ENCODE measurements at places on chromosomes 4 and X.
A peak's percentile ranks its signal among the peaks of the same experiment; 100 is the strongest.

GRCh38 chr4:185265942-185266341 is 56.5 kb downstream of the SNX25 start:
- no peak for DNase-seq

- no peak for DNase-seq
These were observed 127.6 kb upstream of the HCCS start for GRCh38 chrX:10983526-10983925.

DNA sequence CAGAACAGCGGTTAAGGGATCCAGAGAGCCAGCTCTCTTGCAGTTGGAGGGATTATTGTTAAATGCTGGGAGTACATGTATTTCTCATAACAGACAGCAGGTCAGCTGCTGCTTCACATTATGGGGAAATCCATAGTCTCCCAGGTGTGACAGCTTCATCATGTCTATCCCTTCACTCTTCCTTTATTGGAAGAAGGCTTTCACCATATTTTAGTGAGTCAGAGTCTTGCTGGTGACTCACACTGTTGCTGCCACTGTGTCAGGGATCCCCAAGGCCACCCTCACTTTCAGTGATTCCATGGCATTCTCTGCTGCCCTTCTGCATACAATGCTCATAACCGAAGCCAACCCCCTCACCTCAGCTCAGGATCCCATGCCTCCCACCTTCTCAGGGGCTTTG is 32.9 kb upstream of the PAGE5 start:
- no peak for DNase-seq

- no peak for DNase-seq
These were observed 5.0 kb downstream of the XPNPEP2 start for GRCh38 chrX:129743821-129744220.

DNA sequence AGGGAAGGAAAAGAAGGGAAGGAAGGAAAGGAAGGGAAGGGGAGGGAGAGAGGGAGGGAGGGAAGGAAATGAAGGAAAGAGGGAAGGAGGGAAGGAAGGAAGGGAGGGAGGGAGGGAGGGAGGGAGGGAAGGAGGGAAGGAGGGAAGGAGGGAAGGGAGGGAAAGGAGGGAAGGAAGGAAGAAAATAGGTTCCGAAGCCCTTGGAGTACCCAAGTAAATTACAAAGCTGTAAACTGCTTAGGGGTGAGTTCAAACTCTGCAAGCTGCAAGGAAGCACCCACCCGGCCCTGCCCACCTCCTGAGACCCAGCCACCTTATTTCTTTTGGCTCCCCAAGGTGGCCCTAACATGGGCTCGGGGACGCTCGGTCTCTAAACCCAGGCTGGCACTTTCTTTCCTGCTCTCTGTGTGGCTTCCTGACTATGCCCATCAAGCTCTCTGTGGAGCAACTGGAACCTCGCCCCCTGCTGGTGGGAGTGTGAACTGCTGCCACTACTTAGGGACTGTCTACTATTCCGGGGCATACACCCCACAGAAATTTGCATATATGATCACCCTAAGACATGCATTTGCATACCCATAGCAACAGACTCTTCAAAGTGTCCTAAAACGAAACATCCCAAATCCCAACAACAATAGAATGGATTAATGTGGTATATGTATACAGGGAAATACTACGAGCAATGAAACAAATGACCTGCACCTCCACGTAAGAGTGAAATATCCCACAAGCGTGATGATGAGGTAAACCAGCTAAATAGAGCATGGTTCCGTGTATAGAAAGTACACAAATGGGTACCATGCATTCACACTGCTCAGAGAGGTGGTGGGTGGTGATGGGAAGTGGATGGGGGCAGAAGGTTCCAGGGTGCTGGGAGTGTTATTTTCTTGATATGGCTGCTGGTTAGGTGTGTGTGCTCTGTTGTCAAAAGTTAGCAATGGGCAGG is 151.7 kb upstream of the TBL1X start:
- peak; percentile 52 for DNase-seq

GRCh38 chr4:43732829-43733426 is 715.7 kb downstream of the KCTD8 start:
- DNase-seq: no peak

DNA sequence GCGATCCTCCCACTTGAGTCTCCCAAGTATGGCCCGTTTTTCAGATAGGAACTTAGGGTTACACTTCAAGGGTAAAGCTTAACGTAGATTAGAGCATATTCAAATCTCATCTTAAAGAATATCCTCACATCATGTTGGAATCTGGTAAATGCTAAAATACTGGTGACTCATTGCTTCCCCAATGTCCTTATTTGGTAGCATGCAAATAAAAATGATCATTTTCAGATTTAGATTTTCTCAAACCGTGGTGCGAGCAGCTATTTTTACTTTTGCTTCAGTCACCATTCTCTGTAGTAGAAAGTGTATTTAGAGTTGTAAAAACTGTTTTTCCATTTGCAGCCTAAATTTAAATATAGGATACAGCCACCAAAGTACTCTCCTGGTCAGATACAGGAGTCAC is 101.5 kb upstream of the MAML3 start:
- no peak for DNase-seq

DNA sequence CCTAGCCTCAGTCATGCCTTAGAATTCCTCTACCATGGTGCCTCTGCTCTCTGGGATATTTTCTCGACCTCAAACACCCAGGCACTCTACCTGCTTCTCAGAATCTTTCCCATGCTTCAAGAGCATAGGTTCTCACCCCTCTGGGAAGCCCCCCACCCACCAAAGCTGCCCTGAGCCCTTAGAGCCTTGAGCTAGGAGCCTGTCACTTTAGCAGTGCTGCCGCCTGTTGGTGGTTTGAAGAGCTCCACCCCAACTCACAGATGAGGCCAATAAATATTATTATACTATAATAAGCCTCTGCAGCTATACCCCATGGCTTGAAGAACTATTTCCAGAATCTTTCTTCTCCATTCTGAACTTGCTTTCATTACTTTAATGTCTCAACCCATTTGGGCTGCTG is 109.7 kb downstream of the RTL5 start:
- no peak for DNase-seq

- DNase-seq: no peak
These were observed 61.3 kb downstream of the HS3ST1 start for GRCh38 chr4:11367371-11367770.

- no peak for DNase-seq
These were observed 491.4 kb upstream of the ATOH1 start for GRCh38 chr4:93337196-93337595.

GRCh38 chrX:72236841-72237240 is 2.0 kb downstream of the ERCC6L start:
- no peak for DNase-seq

DNA sequence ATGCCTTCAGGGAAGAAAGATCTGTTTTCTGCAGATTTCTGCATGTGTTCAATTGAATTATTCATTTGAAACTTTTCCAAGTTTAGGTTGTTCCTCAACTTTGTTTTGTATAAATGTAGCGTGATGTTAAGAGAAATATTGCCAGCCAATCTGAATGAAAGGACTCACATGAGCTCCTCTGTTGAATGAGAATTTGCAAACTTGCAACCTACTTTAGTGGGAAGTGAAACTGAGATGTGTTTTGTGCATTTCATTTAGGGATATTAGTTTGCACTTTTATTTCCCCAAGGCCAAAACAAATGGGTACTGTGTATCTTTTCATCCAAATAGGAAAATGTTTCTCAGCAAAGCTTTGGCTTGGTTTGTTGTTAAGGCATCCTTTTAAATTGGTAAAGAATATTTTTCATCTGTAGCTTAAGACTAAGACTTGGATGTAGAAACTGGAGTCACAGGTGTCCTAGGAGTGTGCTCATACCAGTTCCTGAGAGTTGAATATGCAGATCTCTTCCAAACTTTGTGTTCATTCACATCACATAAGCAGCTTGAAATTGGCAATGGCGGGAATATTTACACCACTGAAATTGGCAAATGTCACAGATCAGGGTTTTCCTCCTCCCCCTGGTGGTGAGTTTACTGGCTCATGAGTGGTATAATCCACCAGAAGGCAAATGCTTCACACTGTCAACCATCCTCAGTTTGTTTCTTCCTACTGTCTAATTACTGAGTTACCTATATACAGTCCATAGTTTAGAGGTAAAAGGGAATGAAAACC is 193.6 kb upstream of the BANK1 start:
- no peak for DNase-seq

- no peak for DNase-seq
These were observed 1.0 kb upstream of the TMEM131L start for GRCh38 chr4:153465140-153465539.

DNA sequence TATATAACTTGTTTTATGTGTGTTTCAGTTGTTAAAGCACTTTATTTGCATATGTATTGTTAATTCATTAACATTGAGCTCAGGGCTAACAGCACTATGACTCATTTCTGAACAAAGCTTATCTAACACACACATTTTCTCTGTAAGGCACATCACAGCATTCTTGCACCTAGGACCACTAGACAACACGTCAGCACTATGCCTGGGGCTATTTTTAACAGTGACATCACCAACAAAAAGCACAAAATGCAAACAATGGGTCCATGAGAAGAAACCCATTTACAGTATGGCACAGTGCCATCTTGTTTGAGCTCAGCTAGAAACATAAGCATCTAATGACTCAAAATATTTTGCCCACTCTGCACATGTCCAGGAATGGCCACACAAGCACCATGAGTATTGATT is 124.4 kb downstream of the RELL1 start:
- no peak for DNase-seq

Measured in activated CD8-positive, alpha-beta memory T cell treated with anti-CD3 and anti-CD28 coated beads for 1 hour (primary cell).